Activated T-helper 2 cell treated with anti-CD3 and anti-CD28 coated beads, Interferon-gamma antibody, Interleukin-2, Interleukin-4, amounts not matched to agents 10 μg/mL and 5 μg/mL and 100 μg/mL, durations not matched to agents 14 hours and 24 hours and 36 hours (primary cell): ENCODE measurements at places on chromosomes 3 and 15. TPM values are rescaled to one million over a fixed set of nuclear protein-coding genes. Genes with fewer than 3 reads are reported as not detected.

- no peak for DNase-seq
Measured at GRCh38 chr3:187669675-187670504, at the start of gene SST. Gene SST (minus strand): TSS chr3:187670394. CDS start chr3:187670291, 103 bp downstream.

DNA sequence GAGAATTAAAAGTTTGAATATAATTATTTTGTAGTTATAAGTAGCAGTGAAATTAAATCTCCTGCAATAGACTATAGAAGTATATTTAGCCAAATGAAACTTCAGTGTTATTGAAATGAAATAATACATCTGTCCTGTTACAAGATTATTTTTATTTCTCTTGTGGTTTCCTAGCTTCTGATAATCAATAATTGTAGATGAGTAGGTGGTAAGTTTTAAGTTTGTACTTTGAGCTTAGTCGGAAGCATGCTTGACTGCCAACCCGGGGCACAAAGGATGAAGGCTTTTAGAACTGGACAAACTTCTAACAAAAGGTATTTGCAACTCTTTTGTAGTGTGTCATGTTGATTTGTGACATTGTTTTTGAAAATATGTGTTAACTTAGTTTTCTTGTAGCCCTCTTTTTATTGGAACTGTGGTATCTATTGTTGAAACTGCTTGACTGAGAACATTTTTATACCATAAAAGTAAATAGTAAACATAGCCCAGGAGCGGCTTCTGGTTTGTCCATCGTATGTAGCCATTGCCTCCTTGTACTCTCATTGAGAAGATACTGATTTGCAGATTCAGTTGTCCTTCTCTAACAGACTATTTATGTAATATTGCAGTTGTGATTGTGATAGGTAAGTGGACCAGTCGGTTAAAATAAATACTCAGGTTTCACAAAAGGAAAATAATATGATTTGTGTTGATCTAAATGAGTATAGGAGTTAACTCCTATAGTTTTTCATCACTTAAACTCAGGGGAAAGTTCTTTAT lies 2.9 kb downstream of the CTNNB1 start:
- no peak for DNase-seq

GRCh38 chr15:74399511-74400312 lies 32.3 kb upstream of the CYP11A1 start:
- peak; percentile 42 for DNase-seq

DNA sequence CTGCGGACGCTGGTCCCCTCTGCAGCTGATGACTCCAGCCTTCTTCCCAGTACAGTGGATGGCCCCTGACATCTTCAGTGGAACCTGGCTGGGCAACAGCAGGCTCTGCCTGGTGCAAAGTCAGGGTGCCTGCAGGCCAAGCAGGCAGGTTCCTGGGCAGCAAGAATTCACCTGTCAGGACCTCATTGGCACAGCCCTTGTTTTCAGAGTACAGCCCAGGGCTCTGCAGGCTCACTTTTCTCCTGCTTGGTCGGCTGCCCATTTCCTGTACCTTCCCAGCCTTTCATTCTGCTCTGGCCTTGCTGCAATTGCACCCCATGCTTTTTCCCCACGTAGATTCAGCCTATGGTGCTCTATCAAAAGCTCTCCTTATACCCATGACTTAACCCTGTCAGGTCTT lies 56.0 kb downstream of the LRTM1 start:
- DNase-seq = no peak

GRCh38 chr15:51634591-51635198 lies 12.1 kb upstream of the DMXL2 start:
- DNase-seq = no peak

GRCh38 chr15:40420793-40421192 lies 15.2 kb downstream of the IVD start:
- no peak for DNase-seq

DNA sequence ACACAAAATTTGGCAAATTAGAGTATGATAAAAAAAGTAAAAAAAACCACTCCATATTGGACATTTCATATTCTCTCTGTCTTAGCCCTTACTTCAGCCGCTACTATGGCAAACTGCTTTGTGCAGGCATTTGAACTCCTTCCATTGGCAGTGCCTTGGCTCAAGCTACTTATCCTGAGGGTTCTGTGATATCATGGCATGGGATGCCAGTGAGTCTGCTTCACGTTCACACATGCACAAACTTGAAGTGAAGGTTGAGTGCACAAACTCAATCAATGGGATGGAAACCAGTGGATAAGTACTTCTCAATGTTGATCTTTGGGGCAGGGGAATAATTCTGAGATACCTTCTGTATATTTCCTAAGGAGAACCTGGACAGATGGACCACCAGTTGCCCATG lies 117.2 kb downstream of the IL20RB start:
- no peak for DNase-seq

DNA sequence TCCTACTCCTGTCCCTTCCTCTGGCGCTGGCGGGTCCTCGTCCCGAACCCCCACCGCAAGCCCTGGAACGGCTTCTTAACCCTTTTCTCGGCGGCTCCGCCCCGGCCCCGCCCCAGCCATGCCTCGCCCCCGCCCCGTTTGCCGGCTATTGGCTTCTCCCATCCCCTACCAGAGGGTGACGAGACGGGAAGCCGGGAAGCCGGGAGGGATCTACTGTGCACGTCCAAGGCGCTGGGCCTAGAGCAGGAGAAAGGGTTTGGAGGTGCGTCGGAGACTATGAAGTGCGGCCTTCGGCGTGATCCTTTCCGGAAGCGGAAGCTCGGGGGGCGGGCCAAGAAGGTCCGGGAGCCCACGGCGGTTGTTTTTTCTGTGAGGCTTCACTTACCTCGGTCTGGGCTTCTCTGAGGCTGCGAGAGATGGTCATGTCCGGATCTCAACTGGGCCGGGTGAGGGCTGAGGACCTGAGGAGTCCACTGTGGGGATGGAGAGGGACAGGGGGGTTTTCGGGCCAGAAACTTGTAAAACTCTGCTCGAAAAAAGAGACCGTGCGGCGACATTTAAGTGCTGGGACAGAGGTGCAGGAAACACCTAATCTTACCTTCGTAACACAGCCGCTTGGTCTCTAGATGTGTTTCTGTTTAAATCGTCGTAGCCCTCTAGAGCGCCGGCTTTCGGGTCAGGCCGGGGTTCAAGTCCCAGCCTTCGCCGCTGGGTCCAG lies 21.4 kb downstream of the ROPN1B start:
- peak; percentile 64 for DNase-seq

- no peak for DNase-seq
Measured at GRCh38 chr3:108412121-108412750, 98.2 kb downstream of the MYH15 start.

DNA sequence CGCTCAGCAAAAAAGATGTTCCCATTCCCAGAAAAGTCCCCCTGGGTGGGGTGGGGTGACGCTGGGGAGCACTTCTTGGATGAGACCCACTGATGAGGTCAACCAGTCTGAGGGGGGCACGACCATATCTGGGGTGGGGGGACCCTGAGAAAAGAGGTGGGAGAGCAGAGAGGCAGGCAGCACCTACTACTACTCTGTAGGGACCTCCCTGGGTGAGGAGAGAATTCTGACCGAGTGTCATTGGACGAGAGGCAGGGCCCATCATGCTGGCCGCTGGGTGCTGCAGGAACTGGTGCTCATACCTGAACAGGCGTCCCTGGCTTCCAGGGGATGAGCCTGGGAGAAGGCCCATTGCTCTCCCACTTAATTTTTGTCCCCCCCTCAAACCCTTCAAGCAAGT lies 158.8 kb downstream of the KLF13 start:
- DNase-seq = no peak

- DNase-seq = no peak
Measured at GRCh38 chr15:91067036-91067435, 33.0 kb upstream of the SV2B start.

DNA sequence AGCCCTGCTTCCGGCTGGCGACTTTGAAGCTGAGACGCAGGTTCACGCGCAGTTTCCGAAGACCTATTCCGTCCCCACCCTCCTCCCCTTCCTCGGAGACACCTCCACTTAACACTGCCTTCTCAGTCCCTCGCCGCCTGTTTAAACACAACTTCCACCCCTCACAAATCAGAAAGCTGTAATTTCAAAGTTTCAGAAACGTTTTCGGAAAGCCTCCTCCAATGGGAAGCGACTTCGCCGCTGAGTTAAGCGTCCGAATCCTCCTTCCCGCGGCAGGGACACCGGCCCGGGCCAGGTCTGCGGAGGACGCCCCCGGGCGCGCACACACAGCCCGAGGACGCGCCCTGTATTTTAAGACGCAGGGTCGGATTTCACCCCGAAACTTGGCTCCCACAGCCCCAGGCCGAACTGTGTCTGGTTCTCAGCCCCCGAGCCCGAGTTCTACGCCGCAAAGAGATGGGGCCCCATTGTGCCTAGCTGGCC lies 559 bp upstream of the LRRN1 start:
- peak; percentile 14 for DNase-seq

DNA sequence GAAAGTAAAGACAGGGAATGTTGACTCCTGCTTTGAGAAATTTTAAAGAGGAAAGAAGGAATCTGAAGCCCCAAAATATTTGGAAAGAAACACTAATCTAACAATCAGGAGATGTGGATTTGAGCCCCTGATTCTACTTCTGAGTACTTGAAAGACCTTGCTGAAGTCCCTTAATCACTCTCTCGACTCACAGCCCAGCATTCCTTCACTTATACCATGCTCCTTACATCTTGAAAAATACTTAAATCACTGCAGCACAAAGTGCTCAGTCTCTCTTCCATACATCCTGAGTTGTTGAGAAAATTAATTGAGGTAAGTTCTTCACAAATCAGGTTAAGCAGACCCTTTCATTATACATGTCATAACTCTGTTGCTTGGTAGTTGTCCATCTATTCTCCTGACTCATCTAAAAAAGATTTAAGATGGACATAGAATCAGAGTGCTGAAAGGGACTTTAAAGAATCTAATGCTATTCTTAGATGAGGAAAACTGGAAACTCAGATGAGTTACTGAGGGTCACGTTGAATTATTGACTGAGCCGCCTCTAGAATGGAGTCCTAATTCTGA lies 72.8 kb upstream of the THSD4 start:
- no peak for DNase-seq

GRCh38 chr3:170330366-170330765 lies 27.1 kb upstream of the SKIL start:
- no peak for DNase-seq

DNA sequence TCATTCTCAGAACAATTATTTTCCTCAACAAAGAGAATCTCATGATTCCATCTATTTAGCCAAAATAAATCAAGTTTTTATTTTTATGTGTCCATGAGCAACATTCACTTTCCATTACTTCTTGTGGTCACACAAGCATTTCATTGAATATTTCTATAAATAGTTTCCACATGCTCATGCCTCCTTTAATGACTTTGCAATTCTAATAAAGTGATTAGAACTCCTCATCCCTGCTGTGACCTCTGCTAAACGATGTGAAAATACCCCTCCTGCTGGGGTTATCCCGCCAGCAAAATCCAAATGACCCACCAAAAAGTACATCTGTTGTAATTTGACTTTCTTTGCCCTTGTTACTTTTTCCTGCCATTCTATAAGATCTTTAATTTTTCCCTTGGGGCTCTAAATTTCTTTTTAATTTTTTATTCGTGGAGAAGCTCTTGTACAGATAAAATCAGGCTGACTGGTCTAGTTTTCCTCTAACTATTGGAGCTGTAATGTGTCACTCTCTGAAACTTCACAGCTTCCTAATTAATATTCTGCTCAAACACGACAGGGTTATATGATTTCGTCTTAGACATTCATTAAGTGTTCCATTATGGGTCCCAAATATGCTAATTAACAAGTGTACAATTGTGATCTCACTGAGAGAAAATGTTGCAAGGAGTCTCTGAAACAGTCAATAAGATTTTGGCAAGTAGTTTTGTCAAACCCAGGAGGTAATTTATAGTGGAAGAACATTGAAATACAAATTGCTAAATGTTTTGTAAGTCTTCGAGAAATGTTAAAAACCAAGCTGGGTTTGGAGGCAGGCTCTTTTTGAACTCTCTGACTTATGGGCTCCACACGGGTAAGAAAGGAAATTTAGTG lies 533.1 kb upstream of the NAALADL2 start:
- DNase-seq = no peak

CIB2 gene
- 1.8 and 2.2 TPM in 2 replicates for total RNA-seq

ITGB5 gene
- 3.3 and 4.3 TPM in 2 replicates for total RNA-seq

NRROS gene
- 51.4 and 53.2 TPM in 2 replicates for total RNA-seq

CFAP100 gene
- not detected in 2 replicates for total RNA-seq

MUC4 gene
- 1.3 and 1.4 TPM in 2 replicates for total RNA-seq
